GOT3 (cell line): ENCODE measurements at places on chromosomes 3 and 15.

GRCh38 chr3:58101499-58102389 is 93.5 kb downstream of the FLNB start:
- DNase-seq = no peak

DNA sequence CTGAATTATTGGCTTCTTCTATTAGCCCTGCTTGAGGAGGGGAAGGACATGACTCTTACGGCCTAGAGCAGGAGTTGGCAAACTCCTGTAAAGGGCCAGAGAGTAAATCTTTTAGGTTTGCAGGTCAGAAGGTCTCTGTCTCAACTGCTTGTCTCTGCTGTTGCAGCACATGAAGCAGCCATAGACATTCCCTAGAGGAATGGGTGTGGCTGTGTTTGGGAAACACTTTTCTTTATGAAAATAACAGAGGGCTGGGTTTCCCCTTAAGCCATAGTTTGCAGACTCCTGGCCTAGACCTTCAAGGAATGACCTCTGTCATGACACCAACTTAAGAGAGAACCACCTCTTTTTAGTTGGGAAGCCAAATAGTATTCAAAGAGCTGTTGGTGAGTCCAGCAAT is 10.3 kb downstream of the TRAK1 start:
- no peak for DNase-seq

- no peak for DNase-seq
Observed at GRCh38 chr15:71364117-71364584, 248.9 kb downstream of the THSD4 start.

GRCh38 chr3:9064251-9064650 is 101.0 kb upstream of the RAD18 start:
- no peak for DNase-seq

DNA sequence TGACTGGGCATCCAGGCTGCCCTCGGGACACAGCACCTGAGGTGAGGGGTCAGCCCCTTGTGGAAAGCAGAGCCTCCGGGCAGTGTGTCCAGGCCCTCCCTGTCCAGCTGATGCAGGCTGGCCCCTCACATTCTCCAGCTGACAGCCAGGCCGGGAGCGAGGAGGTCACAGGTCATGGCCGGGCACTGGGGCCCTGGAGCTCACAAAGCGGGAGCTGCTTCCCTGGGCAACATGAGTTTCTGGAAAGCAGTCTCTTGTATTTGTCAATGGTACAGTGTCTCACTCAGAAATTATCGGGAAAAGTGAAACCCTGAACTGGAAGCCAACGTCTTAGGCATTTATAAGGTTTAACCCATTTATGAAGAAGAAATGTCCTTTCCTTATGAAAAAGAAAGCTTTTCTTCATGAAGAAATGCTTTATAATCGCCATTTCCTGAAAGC is 118.5 kb downstream of the OPA1 start:
- DNase-seq = no peak

DNA sequence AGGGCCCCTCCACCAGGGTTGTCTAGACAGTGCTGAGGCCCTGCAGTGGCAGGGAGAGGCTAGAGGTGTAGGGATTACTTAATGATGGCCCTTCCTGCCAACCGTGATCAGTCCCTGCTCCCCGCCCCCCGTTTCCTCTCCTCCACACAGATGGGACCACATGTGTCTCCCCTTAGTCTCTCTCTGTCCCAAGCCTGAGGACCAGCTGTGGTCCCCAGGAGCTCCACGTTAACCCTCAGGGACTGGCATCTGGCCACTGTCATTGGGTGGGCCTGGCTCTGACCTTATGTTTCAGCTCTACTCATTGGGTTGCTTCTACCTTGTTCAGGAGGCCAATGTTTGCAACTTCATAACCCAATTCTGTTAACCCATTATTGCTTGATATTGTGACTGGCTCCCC is 6.0 kb upstream of the ALPK3 start:
- no peak for DNase-seq

DNA sequence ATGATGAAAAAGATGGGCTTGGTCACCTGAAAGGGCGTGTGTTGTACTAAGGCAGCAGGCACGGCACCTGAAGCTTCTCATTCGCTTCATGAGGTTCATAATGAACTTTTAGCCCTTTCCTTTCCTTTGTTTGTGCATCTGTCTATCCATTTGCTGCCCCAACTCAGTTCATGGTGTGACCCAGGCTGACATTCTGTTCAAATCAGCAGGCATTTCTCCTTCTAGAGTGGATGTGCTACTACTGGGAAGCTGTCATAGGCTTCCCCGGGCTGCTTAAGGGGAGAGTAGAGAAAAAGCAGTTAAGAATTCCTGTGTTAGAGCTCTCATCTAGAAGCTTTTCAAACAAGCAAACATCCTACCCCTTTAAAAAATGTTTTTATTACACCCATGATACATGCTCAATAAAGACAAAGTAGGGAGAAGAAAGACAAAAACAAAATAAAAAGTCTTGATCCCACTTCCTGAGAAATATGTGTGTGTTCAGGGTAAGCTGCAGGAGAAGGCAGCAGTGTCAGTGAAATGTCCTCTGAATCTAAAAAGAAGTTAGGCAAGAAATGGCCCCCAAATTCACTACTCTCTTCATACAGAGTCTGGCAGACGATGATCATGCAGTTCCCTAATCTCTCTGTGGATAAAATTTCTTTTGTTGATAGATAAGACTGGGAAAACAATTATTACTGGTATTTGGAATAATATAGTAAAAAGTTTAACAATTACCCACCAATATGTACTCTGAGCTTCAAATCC is 136.9 kb upstream of the PFN2 start:
- no peak for DNase-seq

- DNase-seq = no peak
Observed at GRCh38 chr3:49711489-49711888, 8.0 kb downstream of the AMIGO3 start.
